ENCODE measurements at places on chromosomes 7 and 10. TPM values are rescaled to one million over a fixed set of nuclear protein-coding genes. Genes with fewer than 3 reads are reported as not detected.
A peak's percentile ranks its signal among the peaks of the same experiment; 100 is the strongest.

GIMAP4 gene
- total RNA-seq, result 105 TPM

MAP3K8 gene
- total RNA-seq, result 236 TPM

GRID2IP gene
- 0.39 TPM for total RNA-seq

DRGX gene
- not detected for total RNA-seq

SCIN gene
- total RNA-seq, result not detected

ITIH5 gene
- not detected for total RNA-seq

CXCL12 gene
- not detected for total RNA-seq

LRRC72 gene
- not detected for total RNA-seq

- DNase-seq, result no peak
These were observed 180.3 kb upstream of the MYO3A start for GRCh38 chr10:25753776-25754175.

DNA sequence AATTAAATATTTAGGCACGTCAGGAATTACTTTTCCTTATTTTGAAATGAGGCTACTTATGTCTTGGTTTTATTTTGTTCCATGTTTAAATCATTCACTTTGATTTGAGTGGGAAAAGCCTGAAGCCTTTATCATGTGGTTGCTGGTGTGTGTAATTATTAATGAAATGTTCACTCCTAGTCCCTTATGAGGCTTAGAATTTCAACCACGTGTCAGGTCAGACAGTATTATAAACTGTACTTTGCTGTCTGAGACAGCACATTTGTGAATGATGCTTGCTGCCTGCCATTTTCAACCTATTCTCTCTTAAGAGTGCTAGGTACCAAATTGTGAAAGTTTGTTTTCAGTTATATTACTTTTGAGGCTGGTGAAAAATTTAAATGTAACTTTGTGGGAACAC, 58.9 kb downstream of the COL17A1 start:
- no peak for DNase-seq

DNA sequence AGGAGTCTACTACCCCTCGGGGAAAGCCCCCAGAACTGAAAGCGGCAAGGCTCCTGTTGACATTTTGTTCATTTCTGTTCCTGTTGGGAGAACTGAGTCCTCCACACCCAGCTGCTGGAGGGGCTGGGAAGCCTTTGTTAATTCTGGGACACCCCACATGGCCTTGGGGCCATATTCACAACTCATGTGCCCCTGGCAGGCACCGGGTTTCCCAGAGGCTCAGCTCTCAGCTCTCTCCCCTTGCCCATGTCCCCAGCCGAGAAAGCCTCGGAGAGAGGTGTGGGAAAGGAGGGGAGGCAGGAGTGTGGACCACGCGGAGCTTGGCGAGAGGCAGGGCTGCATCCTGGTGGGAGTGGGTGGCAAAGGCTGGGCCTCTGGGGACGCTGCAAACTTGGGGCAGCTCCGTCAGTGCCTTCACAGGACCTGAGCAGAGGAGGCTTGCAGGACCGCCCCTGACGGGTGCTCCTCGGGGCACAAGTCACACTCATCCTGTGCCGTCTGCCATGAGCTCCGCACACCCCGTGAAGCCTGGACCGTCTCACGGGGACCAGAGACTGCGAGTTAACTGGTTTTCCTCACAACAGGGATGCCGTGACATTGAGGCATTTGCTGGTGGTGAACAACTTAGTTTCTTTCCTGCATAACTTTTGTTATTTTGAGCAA, 140.9 kb downstream of the DNAJB6 start:
- peak; percentile 39 for DNase-seq

GRCh38 chr7:121753944-121754343, 119.0 kb upstream of the PTPRZ1 start:
- DNase-seq, result no peak

GRCh38 chr7:121837462-121837861, 35.5 kb upstream of the PTPRZ1 start:
- DNase-seq, result no peak

DNA sequence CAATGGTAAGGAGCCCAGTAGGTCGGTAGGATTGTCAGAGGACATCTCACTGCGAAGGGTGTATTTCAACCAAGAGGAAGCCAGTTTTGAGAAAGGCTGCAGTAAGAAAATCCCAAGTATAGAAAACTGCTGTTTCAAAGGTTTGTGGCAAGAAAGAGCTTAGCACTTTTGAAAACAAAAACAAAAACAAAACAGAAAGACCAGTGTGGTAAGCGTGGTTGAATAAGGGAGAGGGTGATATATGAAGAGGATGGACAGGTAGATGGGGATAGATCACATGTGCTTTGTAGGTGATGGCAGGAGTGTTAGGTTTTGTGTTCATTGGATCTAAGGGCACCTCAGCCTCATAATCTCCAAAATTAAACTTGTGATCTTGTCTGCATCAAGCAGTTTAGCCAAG, 141.6 kb upstream of the WNT16 start:
- DNase-seq, result no peak

DNA sequence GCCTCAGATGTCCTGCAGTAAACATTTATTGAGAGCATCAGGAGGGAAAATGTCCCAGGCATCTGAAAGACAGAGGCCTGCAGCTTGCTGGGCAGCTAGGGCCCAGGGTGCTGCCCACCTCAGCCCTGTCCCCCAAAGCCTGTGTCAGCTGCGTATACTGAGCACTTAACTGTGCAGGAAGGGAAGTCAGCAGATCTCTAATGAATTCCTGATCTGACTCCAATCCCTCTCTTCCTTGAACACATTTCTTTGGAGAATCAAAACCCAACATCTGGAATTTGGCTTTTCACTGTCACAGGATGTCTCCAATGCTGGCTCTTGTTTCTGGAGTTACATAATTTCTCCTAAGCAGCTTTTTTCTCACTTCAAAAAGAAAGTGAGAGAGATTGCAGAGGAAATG, 364.7 kb upstream of the NFE2L3 start:
- no peak for DNase-seq

- DNase-seq, result no peak
These were observed 38.7 kb upstream of the HMX3 start for GRCh38 chr10:123097039-123097438.

DNA sequence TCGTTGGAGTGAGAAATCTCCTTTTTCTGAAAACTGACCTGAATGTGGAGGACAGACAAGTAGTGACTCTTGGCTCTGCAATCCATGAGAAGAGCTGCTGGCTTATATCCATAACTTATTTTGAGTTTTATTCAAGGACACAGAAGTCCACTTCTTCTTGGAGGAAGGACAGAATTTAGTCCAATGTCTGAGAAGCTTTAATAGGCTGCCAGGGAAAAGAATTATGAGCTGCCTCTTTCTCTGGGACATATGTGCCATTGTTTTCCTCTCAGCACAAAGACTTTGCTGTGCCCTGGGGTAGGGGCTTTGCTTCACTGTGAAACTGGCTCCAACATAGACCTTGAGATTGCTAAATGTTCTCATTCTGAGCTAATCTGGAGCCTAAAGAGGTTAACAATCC, 20.5 kb upstream of the AOC1 start:
- DNase-seq, result no peak

DNA sequence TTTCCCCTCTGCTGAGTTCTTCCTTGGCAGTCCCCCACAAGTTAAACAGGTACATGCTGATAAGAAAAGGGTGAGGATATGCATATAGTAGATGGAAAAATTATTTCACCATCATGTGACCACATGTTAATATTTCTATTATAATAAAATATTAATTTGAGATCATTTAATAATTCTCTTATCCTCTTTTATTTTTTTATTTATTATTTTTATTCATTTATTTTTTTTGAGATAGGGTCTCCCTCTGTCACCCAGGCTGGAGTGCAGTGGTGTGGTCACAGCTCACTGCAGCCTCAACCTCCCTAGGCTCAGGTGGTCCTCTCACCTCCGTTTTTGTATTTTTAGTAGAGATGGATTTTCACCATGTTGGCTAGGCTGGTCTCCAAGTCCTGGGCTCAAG, 11.6 kb upstream of the GLI3 start:
- no peak for DNase-seq

GRCh38 chr7:31892099-31892829, 177.9 kb downstream of the PDE1C start:
- DNase-seq, result no peak

GRCh38 chr7:128781126-128781525, 5.5 kb upstream of the OPN1SW start:
- no peak for DNase-seq

DNA sequence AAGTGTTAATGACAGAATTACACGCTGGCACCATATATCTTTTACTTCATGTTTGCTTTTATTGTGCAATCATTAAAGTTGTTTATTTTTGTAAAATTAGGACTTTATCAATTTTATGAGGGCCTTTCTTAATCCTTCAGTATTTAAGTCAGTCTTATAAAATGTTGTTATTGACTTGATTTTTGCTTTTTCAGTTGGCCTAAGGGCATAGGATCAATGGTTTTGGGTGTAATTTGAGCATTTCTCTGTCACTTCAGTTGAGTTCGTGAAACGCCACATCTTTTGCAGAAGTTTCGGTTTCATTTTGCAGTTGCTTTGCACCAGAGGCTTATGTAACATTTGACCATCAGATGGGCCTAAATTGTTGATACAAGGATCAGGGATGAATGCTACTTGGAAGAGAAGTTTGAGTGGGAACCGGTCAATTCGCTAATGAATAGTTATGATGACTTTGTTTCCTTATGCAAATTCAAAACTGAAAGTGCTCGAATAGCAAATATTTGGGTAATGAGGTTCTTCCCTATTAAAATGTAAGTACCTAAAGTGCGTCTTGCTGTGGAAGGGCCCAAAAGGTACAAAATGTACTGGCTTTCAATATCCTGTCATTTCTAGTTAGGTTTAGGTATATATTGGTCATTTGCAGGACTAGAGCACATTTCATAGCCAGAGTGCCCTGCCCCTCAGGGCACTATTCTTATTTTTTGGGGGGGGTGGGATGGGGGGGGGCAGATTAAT, 340.9 kb downstream of the LRMDA start:
- DNase-seq, result no peak

GRCh38 chr7:37376386-37376785, 72.3 kb downstream of the ELMO1 start:
- DNase-seq, result no peak

- DNase-seq, result no peak
These were observed 492 bp upstream of the VCL start for GRCh38 chr10:73997461-73997786.

DNA sequence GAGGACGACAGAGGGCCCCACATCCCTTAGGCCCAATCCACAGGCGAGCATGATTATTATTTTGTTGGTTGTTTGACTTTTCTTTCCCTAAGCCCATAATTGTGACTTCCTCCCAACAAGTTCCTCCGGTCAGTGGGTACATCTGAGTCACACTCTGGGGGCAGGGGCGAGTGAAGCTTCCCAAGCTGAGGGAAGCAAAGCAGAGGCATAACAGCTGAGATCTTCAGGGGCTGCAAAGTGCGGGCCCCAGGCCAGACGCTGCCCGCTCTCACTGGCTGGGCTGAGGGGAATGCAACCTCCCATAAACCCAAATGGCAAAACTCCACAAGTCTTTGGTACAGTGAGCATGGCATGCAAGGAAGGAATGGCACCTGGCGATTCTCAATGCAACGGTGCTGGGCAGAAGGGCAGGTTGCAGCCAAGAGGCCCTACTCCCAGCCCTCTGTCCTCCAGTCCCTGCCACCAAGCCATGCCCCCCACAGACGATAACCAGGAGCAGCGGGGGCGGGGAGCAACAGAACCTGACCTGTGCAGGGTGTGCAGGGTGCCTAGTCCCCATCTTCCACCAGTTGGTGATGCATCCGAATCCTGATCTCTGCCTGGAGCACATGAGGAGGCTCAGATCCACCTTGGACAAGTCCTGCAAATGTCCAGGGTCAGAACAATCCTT, 25.3 kb downstream of the TNS3 start:
- DNase-seq, result no peak

Measured in natural killer cell (primary cell).